ENCODE measurements at places on chromosomes 6 and 20.

- DNase-seq = no peak
Observed at GRCh38 chr20:57434390-57434700, 43.1 kb downstream of the RBM38 start.

DNA sequence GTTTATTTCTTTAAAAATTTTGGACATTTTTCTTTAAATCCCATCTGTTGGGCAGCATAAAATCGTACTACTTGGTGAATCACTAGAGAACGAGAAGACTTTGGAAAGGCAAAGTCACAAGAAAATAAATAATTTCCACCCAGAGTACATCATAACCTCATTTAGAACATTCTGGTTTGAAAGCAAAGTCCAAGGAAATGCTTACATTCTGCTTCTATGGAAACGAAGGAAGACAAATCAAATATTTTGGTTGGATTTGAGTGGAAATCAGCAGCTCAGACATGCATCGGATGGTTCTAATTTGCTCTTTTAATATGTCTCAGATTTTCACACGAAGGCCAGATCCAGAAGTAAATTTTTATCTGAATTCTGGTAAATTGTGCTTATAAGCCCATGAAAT, 60.7 kb upstream of the LTV1 start:
- no peak for DNase-seq

DNA sequence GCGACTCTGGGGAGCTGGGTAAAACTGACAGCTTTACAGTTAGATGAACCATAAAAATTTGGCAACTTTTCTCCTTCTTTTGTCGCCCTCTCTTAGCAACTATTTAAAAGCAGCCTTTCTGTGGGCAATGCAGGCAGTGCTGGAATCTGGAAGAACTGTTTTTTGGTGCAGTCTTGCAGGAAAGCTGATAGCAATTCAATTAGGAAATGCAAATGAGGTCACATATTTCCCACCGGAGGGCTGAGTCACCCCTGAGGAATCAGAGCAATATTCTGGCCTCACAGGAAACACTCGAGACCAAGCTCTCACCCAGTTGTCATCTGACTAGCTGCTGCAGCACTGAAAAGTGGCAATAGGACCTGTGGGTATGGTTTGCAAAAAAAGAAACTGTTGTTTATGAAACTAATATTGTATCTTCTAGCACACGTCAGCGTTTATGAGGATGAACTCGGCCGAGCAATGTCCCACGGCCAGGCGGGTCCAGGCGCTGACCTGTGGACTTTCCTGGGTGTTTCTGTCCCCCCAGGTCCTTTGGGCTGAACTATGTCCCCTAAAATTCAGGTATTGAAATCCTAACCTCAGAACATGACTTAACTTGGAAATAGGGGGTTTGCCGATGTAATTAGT, 312.3 kb downstream of the TAF4 start:
- DNase-seq = no peak

- DNase-seq = no peak
Observed at GRCh38 chr6:47992809-47993208, 118.2 kb downstream of the PTCHD4 start.

GRCh38 chr6:4511641-4512020, 264.6 kb upstream of the CDYL start:
- no peak for DNase-seq

DNA sequence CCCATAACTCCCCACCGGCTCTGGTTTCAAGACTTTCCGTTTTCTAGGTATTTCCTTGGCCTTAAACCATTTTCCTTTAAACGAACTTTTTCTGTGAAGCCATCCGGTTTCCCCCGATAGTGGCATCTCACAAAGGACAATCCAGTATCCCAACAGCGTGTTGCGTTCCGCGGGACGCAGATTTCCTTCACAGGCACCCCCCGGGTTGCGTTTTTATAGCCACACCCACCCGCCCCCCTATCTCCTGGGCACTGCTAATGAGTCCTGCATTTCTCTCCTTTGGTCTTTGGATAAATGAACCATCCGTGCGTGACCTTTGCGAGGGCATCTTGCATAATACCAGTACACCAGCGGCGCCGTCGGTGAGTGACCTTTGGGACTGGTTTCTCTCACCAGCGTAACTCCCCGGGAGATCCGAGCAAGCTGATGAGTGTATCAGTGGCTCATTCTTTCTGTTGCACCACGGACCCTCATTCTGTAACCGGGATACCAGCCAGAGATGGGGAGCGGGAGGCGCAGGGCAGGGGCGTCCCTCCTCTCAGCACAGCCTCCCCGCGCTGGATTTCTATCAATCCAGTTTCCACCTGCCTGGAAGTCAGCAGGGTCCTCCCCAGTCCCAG, 586 bp upstream of the NQO2 start:
- DNase-seq = no peak

DNA sequence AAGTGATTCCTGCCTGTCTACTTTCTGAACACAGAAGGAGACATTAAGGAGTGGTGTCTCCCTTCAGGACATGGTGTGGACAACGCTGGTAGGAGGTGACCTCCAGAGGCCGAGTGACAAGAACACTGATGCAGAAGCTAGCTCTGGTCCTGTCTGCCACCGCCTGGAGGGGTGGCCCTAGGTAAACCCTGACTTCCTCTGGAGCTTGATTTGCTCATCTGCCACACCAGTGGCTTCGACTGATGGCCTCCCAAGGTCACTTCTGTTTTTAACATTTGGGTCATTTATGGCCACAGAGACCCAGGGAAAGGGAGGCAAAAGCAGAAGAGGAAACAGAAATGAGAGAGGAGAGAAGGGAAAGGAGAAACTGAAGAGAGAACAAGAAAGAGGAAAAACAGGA, 49.4 kb upstream of the SLC22A23 start:
- DNase-seq = no peak
